Stimulated activated CD8-positive, alpha-beta memory T cell treated with anti-CD3 and anti-CD28 coated beads, Interleukin-7, amount 100 ng/mL, for 4 hours (primary cell): ENCODE measurements at places on chromosomes 11 and 22.

GRCh38 chr22:46578251-46578823 lies 40.9 kb upstream of the CELSR1 start:
- DNase-seq: no peak

DNA sequence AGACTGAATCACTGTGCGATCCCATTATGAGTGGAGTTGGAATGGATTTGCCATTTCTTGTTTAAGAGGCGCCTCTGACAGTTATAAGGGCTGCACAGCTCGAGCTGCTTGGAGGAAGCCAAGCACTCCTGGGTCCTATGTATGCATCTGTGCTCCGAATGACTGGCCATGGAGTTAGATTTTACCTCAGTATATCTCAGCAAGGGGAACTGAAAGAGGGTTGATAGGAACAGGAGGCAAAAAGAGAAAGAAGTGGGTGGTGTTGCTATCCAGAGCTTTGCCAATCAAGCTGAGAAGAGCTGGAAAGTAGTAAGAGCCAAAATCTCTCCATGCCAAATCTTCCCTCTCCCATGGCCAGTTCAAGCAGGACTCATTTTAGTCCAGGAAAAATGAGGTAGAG lies 632.0 kb upstream of the KIRREL3 start:
- no peak for DNase-seq

- DNase-seq: no peak
Measured at GRCh38 chr22:24510637-24511625, 15.8 kb downstream of the UPB1 start.

GRCh38 chr11:59614277-59615119 lies 1.1 kb downstream of the OSBP start:
- no peak for DNase-seq

DNA sequence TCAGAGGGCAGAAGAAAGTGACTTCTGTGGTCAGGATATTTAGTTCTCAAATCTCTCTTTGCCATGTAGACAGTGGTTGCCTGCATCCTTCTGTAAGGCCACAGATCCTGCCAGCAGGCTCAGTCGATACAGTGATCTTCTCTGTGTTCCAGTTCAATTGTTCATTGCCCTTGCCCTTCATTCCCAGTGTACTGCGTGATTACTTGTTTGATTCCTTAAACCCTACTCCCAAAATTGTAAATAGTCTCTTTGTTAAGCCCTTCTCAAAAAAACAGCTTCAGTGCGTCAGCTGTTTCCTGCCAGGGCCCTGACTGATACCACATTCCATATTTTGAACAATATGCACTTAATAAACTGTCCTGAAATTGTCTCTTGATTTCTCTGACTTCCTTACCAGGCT lies 9.3 kb upstream of the TYR start:
- no peak for DNase-seq

DNA sequence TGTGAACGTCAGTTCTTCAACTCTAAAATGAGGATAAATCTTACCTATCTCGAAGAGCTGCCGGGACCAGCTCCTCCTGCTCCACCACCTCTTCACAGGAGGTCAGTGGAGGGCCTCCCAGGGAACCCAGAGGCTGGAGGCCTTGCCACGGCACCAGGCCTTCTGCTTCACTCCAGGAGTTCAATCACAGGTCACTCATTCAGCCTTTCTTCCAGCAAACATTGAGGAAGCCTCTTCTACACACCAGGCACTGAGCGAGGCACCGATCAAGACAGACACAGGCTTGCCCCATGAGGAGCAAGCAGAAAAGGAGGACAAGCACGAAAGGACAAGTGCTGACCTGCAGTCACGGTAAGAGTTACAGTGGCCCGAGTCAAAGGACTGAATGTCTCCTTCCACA lies 64.8 kb upstream of the WNT11 start:
- DNase-seq: no peak

- no peak for DNase-seq
Measured at GRCh38 chr11:36015799-36016198, 71.9 kb downstream of the LDLRAD3 start.

- DNase-seq: no peak
Measured at GRCh38 chr22:25161017-25161915, 38.4 kb upstream of the CRYBB3 start.

GRCh38 chr11:132486060-132486459 lies 1046.2 kb downstream of the OPCML start:
- no peak for DNase-seq

DNA sequence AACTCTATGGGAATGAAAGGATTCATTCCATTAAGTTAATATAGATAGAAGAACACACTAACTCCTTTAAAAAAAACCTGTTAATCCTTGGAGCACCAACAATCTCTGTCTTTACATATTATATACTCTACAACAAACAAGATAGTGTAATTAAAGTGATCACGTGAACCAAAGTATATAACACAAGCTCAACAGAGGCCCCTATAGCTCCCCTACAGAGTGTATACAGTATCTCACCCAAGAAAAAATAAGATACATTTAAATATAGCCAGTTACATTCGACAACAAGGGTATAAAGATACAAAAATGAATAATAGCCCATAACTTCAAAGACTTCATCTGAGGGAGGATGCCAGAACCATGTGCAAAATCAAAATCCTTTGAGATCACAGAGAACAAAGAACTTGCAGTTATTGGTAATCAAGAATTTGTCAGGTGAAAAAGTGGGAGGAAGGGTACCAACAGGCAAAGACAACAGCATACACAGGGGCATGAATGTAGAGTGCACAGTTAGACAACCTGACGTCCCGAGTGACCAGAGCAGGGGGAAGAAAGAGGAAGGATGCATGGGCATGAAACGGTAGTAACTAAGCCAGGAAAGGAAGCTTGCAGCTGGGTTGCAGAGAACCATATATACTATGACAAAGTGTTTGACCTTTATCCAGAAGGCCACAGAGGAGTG lies 4.7 kb downstream of the FCHSD2 start:
- DNase-seq: no peak

GRCh38 chr11:21927628-21928027 lies 265.3 kb upstream of the ANO5 start:
- no peak for DNase-seq

- no peak for DNase-seq
Measured at GRCh38 chr11:70523384-70524095, 125.2 kb downstream of the CTTN start.

GRCh38 chr11:120248551-120249278 lies 8.8 kb downstream of the POU2F3 start:
- DNase-seq: no peak

- DNase-seq: no peak
Measured at GRCh38 chr11:1453611-1454034, 33.0 kb downstream of the MOB2 start.

DNA sequence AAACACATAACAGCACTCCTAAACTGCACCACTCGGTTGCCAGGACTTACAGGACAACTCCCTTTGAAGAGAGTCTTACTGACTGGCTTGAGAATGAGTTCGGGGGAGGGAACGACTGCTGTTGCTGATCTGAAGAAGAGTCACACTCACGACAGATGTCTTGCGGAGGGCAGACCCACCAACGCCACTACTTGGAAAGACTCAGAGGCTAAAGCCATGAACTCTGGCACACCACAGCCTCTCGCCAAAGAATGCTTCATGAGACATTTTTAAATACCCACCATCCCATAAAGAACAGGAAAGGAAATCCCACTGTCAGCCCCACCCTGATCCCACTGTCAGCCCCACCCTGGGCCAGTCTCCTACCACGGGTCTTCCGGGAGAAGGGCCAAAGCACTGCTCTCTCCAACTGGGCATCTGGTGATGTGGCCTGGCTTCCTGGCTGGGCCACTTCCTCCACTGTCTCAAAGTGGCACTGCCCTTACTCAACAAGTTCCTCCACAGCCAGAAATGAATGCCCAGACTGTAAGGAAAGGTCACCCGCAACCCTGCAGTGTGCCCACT lies 73.6 kb downstream of the MICAL3 start:
- DNase-seq: no peak

DNA sequence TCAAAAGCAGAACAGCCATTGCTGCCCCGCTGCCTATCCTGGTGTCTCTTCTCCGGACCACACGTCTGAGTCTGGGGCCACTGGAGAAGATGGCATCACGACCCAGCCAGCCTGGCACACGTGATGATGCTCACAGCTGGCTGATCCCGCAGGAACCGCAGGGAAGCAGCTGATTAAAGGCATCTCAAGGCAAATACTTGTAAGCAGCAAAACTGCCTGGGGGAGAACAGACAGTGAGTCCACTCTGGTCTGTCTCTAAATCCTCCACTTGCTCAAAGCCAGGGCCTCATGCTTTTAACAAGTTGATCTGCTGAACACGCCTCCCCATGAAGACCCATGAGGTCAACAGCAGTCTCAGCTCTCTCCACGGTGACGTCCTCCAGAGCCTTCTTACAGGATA lies 108.6 kb downstream of the BRD1 start:
- no peak for DNase-seq

DNA sequence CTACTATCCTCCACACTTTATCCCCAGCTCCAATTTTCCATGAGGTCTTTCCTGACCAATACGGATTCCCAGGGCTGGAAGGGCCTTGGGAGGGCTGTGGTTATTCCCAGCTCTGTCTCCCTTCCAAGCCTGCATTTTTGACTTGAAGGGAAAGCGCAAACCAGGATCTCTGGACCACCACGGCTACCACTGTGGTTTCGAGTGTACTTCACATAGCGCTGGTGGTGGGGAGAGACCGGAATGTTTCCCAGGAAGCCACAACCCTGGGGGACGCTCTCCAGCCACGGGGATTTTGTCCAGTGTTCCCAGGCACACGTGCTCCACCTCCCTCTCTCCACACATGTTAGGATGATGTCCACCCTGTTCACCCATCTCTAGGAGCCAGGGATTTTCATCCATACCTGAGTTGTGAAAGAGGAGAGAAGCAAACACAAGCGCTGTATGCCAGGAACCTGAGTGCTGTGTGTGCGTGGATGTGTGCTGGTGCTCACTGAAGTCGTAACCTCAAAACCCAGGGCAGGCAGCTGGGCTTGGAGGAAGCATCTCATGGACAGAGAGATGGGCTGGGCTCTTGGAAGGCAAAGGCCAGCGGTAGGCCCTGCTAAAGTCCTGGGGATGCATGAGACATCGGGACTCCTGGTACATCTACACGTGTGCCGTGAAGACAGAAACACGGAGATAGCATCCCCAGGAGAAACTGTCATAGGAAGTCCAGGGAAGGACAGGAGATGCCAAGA lies 1.3 kb upstream of the NPTXR start:
- no peak for DNase-seq

DNA sequence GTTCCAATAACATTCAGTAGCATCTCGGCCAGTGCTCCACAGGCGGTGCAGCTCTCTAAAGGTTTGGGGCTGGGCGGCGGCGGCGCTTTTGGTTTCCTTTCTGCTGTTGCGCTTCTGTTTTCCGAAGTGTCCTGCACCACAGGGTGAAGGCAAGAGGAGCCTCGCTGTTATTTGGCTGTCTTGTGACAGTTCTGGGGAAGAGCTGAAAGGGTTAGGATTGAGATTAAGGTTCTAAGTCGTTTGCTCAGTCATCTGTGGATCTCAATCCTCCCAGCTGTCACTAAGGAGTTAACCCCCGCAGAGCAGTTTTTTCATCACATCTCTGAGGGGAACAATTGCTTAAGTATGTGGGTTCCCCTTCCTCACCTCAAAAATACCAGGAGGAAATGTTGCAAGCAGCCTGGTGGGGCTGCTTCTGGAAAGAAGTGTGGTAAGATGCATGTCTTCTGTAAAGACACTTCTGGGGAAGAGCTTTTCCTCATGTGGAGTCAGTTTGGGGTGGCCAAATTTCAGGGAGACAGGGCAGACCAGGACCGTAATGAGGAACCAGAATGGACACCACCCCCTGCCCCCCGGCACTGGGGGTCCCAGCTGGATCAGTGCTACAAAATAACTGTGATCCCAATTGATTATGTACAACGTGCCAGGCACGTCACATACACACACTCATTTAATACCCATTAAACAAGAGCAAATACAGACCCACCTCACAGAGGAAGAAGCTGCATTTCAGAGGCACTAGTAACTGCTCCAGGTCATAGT lies 14.2 kb downstream of the TMEM121B start:
- DNase-seq: no peak

DNA sequence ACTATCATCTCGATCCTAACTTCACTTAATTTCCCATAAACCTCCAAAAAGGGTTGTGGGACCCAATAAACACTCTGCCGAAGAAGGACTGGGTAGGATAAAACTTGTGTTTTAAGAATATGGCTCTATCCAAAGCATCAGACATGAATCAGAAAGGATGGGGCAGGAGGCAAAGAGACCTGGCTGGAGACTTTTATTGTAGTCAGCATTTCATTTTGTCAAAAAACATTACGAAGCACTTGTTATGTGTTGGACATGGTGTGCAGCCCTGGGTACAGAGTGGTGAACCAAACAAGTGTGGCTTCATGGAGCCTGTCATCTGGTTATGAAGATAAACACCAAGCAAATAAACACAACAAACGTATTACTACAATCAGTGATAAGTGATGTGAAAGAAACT lies 17.3 kb downstream of the IL10RA start:
- no peak for DNase-seq

- DNase-seq: no peak
Measured at GRCh38 chr11:77142091-77142975, 14.3 kb downstream of the MYO7A start.

DNA sequence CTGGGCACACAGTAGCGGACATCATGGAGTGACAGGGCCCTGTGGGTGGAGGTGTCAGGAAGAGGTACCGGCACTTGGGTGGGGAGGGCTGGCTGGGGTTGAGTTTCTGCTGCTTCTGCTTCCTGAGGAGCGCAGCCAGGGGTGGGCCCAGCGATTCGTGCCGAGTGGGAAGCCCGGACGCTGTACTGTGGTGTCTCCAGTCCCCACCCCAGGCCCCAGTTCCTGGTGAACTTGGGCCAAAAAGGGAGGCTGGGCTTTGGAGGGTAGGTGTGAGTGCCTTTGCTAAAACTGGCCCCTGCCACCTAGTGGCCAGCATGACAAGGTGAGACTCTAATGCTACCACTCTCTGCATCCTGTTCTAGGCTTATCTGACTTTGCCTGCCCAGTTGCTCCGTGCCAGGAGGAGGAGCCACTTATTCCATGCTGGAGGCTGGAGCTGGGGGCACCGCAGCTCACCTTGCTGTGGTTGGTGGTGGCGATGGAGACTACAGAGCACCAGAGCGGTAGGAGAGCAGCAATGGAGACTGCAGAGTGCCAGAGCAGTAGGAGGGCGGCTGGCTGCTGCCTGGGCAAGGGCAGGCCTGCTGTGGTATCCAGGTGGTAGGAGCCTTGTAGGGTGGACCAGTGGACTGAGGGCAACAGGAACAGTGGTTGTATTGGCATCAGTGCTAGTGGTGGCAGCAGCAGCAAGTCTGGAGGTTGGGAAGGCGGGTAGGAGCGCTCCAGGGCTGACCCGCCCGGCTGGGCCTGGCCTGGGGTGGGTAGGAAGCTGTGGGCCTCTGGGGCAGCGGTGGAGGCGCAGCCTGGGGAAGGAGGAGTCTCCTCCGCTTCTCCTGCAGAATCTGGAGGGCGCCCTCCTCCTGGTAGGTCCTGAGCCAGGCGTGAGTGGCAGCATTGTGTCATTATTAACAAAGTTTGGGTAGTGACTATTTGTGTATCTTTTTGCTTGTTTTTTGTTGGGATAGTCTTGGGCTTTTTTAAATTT lies 2.2 kb upstream of the RFPL2 start:
- no peak for DNase-seq
